ENCODE measurements at places on chromosomes 2 and 18.

- no peak for DNase-seq
Observed at GRCh38 chr2:210548878-210549384, 7.5 kb upstream of the CPS1 start.

GRCh38 chr2:30939364-30939763, 132.1 kb upstream of the CAPN13 start:
- no peak for DNase-seq

DNA sequence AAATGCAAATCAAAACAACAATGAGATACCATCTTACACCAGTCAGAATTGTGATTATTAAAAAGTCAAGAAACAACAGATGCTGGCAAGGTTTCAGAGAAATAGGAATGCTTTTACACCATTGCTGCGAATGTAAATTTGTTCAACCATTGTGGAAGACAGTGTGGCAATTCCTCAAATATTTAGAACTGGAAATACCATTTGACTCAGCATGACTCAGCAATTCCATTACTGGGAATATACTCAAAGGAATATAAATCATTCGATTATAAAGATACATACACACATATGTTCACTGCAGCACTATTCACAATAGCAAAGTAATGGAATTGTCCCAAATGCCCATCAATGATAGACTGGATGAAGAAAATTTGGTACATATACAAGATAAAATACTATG, 516.7 kb downstream of the ERBB4 start:
- DNase-seq = no peak

DNA sequence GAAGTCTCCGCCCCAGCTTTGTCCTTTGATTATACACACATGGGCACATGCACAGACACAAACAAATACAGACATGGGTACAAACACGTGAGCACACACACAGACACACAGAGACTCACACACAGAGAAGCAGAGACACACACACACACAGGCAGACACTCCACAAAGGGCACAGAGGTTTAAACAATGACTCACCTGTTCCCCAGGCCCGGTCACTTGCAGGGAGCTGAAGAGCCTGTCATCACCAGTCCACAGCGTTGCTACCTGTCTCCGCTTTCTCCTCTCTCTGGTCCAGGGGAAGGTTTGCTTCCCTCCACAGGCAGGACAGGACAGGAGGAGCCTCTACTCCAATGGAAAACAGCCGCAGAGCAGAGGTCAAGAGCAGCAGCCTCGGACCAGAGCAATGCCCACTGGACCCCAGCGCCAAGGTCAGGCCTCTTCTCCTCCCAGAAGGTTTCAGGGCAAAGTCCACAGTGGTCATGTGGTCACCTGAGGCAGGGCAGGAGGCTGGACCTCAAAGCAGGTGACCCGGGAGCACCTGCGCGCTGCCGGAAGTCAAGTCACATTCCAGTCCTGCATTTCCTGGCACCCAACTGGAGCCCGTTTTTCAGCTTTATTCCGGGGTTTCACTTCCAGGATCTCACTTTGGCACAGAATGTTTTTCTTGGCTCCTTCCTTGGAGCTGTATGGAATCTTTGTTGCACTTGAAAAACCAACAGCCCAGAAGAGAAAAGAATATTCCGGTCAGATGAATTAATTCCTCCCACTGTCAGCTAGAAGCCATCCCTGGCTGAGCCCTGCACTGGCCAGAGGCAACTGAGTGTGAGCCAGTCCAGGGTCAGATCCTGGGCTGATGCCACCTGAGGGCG, at the start of gene RAB17:
TSS of gene RAB17 (minus strand) at position 463 of the 869 bp plus-strand sequence. CDS start 4,580 bp downstream, outside the sequence.
- no peak for DNase-seq

DNA sequence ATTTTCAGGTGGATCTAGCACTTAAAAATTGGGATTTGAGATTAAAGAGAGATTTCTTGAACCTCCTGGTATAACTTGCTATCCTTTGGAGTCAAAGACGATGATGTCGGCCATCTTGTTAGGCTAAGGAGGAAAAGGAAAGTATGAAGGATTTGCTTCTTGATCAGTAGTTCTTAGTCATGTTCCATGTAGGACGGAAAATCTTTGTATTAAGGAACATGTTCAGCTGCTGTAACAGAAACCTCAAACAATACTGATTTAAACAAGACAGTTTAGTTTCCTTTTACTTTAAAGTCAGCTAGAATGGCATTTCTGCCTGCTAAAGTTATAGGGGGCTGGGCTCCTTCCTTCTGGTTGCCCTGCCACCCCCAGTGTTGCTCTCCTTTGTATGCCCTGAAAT, 56.4 kb upstream of the MGAT5 start:
- DNase-seq = no peak

- DNase-seq = no peak
Observed at GRCh38 chr2:165251366-165251765, 12.2 kb downstream of the SCN2A start.

GRCh38 chr2:234420408-234420807, 76.5 kb downstream of the ARL4C start:
- DNase-seq = no peak

GRCh38 chr2:47497843-47498460, 95.0 kb downstream of the MSH2 start:
- DNase-seq = no peak

- no peak for DNase-seq
Observed at GRCh38 chr2:222842491-222843174, 18.2 kb upstream of the ACSL3 start.

- DNase-seq = no peak
Observed at GRCh38 chr2:99915108-99915675, 227.2 kb downstream of the AFF3 start.

DNA sequence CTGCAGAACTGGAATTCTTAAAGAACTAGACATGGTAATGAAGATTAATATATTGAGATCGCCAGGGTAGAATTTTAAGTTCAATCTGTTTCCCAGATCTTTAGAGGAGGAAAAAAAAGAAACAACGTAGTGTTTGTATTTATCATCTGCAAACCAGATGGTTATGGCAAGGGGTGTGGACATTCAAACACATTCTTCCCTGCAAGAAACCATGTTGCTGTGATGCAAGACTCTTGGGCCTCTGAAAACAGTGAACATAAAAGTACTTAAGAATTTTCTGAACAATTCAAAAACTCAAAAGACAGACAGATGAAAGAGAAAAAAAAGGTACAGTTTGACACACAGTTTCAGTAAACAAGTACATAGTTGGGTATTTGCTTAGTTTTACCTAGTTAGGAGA, 35.6 kb downstream of the COL5A2 start:
- DNase-seq = no peak

DNA sequence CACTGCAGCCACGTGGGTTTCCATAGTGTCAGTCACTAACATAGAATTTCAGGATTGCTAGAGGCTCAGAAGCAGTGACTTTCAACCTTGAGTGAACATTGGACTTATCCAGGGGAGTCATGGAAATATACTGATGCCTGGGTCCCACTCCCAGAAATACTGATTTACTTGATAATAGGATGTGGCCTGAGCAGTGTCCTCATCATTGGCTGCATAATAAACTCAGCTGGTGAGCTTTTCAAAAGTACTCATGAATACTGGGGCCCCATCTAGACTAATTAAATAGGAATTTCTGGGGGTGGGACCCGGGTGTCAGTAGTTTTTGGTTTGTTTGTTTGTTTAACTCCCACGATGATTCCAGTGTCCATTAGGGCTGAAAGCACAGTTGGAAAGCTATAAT, 141.4 kb downstream of the COL4A4 start:
- no peak for DNase-seq

- DNase-seq = no peak
Observed at GRCh38 chr2:241619597-241620418, 17.1 kb downstream of the THAP4 start.

DNA sequence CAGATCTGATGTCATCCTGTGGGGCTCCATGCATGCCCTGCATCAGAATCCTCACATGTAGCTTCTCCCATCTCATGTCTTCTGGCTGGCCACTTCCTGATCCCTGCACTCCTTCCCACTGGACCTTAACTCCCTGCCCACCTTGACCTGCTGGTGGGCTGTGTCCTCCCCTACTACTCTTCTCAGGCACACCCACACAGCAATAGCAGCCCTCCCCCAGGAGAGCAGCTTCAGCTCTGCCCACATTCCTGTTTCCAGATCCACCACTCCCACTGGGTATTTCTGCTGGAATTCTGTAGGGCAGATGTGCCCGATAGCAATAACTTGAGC, 137.0 kb upstream of the HS6ST1 start:
- no peak for DNase-seq

DNA sequence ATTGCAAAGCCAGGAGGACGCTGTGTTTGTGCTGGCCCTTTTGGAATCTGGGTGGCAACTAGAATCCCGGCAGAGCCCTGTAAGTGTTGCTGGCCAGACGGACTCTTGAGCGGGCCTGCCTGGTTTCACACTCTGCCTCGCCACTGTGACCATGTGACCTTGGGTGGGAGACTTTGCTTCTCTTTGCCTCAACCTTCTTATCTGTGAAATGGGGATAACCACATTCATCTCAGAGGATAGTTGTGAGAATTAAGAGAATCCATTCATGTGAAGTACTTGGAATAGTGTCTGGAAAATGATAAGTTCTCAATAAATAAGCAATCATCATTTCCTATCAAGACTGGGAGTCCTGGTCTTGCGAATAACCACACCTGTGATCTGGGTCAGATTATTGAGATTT, 105.6 kb downstream of the LIPG start:
- DNase-seq = no peak

DNA sequence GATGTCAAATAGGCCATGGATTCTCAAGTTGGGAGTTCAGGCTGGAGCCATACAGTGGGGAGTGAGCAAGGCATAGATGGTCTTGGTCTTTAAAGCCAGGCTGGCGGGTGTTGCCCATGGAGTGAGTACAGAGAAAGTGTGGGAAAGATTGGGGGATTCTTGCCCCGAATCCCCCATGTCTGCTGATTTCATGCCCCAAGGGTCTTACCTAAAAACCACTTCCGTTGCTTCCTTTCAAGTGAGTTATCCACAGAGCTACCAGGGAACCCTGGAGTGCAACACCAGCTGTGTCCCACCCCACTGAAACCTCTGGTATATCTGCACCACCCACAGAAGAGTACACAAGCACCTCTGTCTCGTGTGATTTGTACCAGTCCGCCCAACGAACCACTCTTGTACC, 31.4 kb downstream of the FHOD3 start:
- no peak for DNase-seq

GRCh38 chr2:105546628-105546974, 147.8 kb upstream of the FHL2 start:
- DNase-seq = no peak

DNA sequence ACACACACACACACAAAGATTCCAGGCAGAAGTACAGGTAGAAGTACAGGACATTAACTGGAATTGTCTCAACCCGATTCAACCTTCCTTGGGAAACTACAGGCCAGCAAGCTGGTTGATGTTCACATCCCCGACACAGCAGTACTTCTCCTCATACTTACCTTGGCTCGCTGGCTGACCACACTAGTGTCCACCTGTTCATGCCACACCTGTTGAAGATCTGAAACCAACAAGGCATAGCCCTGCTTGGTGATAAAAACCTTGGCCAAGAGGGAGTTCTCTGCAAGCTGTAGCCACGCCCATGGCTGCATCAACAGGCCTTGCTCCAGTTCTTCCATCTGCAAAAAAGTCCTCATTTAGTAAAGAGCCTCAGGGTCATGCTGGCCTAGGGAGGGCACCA, 2.6 kb downstream of the NHEJ1 start:
- no peak for DNase-seq

- no peak for DNase-seq
Observed at GRCh38 chr2:232875256-232876121, 5.4 kb downstream of the SNORC start.

DNA sequence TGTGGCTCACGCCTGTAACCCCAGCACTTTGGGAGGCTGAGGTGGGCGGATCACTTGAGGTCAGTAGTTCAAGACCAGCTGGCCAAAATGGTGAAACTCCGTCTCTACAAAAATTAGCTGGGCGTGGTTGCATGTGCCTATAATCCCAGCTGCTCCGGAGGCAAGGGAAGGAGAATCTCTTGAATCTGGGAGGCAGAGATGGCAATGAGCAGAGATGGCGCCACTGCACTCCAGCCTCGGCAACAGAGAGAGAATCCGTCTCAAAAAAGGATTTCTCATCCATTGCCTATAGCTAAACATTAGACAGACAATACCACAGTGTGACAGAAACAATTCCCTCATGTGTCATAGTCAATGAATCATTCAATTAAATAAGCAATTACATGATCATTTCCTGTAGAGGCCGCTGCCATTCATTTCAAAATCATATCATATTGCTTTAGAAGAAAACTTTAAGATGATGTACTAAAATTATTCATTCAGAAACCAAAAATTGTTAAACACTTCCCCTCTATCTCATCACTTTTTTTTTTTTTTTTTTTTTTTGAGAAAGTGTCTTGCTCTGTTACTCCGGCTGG, 69.5 kb upstream of the TGIF1 start:
- DNase-seq = no peak

- DNase-seq = no peak
Observed at GRCh38 chr18:5710235-5710634, 166.4 kb upstream of the EPB41L3 start.

GRCh38 chr2:20626392-20626697, 24.6 kb downstream of the HS1BP3 start:
- no peak for DNase-seq

DNA sequence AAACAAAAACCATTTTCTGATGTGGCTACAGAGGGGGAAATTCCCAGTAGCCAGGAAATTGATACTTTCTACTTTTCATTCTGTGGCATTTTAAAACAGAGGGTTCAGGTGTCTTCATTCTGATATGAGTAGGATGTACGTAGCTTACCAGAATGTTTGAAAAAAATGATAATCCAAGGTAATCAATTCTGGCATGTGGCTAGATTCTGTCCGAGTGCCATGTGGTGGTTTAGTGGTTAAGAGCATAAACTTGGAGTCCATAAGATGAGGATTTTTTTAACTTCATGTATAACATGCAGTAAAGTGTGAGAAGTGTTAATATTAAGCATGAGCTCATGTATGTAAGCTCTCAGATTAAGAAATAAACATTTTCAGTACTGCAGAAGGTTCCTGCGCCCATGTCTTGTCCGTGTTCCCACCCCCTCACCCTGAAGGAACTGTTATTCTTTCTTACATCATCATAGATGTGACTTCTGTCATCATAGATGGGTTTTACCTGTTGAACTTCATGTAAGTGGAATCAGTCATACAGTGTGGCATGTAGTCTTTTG, 4.5 kb downstream of the B3GNT2 start:
- no peak for DNase-seq
